ENCODE measurements at places on chromosomes 11 and 22. TPM values are rescaled to one million over a fixed set of nuclear protein-coding genes. Genes with fewer than 3 reads are reported as not detected.

INS gene
- total RNA-seq = not detected

MARK2 gene
- total RNA-seq = 12.6 TPM

EMID1 gene
- not detected for total RNA-seq

PDE3B gene
- 3.1 TPM for total RNA-seq

KIF18A gene
- total RNA-seq = 12.3 TPM

NUP160 gene
- total RNA-seq = 39.8 TPM

GNAZ gene
- total RNA-seq = 7.4 TPM

All from smooth muscle cell of the umbilical artery (primary cell).